B cell (primary cell): ENCODE measurements at places on chromosomes 11 and 22. TPM values are rescaled to one million over a fixed set of nuclear protein-coding genes. Genes with fewer than 3 reads are reported as not detected.

The NPAS4 gene
- not detected in 2 replicates for polyA plus RNA-seq

DNA sequence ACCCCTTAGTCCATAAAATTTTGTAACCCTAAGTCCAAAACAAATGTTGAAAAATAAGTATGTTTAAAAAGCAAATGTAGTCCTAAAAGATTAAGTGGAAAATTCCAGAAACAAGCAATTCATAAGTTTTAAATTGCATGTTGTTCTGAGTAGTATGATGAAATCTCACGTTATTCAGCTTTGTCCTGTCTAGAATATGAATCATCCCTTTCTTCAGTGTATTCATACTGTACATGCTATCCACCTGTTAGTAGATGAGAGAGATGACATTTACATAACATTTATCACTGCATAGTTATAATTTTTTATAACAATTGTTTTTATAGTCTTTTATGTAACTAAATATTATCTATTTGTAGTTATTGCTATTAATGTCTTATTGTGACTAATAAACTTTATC is 622.3 kb upstream of the CHORDC1 start:
- DNase-seq: no peak

GRCh38 chr11:69438286-69438920 is 43.1 kb upstream of the LINC01488 start:
- no peak for DNase-seq

The OVCH2 gene
- polyA plus RNA-seq: not detected in 2 replicates

DNA sequence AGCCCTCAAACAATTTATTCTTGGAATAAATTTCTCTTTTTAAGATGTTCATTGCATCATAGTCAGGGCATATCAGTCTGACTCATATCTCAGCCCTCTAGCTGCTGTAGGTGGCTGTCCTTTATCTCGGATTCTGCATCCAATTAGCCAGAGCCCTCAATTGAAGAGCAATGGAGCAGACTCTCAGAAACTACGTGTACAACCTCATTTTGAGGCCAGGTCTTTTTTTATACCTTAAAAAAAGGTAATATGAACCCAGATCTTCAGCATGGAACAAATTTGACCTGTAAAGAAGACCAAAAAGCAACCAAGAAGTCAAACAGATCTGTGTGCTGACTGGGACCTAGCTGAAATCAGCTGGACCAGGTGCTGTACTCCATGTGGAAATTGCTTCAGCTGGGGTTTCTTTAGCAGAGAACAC is 8.7 kb downstream of the OR52A5 start:
- DNase-seq: no peak

GRCh38 chr11:33310720-33311500 is 53.7 kb downstream of the HIPK3 start:
- DNase-seq: no peak

DNA sequence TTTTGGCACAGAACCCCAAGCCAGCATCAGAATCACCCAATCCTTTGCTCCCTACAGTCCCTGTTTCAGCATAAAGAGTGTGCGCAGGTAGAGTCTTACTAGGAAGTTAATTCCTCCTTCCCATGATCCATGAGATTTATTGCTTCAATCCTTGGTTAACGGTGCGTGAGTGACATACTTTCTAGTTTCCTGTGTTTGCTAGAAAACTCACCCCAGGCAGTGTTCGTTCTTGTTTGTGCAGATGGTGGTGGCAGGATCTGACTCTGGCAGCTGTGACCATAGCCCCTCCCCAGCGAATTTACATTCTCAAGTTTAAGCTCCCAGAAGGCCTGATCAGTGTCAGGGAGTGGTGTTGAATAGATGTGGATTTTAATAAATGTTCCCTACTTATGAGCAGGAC is 106.7 kb upstream of the CCT8L2 start:
- DNase-seq: no peak

The YPEL1 gene
- 17.0 and 24.2 TPM in 2 replicates for polyA plus RNA-seq

GRCh38 chr22:36285017-36285416 is 32.1 kb downstream of the APOL1 start:
- no peak for DNase-seq

The SCN4B gene
- polyA plus RNA-seq: not detected in 2 replicates

The DEUP1 gene
- polyA plus RNA-seq: not detected in 2 replicates

GRCh38 chr11:8531982-8532381 is 62.0 kb downstream of the STK33 start:
- peak; percentile 56 for DNase-seq

The KRTAP5-1 gene
- polyA plus RNA-seq: not detected in 2 replicates

The MARK2 gene
- polyA plus RNA-seq: 46.4 and 47.2 TPM in 2 replicates

- no peak for DNase-seq
Measured at GRCh38 chr11:29166306-29166705, 850.5 kb downstream of the KCNA4 start.

DNA sequence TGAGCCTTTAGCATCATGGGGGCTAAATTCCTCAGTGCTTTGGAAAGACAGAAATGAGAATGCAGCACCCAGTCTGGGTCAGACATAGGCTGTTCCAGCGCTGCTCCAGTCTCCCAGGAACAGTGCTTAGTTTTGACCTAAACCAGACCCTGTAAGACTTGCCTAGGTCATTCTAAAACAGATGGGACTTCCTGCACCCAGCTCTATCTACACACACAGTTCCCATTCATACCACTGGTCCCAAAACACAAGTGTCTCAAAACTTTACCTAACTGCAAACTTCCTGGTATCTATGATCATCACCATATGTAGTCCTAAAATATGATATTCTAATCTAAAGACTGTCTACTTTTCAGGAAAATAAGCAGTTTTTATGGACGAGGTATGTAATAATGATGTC is 37.9 kb downstream of the PRCP start:
- no peak for DNase-seq

GRCh38 chr22:38566726-38567504 is 3.1 kb downstream of the DMC1 start:
- DNase-seq: no peak

- no peak for DNase-seq
Measured at GRCh38 chr22:33575041-33575440, 345.2 kb downstream of the LARGE1 start.

The DMC1 gene
- not detected in 2 replicates for polyA plus RNA-seq

DNA sequence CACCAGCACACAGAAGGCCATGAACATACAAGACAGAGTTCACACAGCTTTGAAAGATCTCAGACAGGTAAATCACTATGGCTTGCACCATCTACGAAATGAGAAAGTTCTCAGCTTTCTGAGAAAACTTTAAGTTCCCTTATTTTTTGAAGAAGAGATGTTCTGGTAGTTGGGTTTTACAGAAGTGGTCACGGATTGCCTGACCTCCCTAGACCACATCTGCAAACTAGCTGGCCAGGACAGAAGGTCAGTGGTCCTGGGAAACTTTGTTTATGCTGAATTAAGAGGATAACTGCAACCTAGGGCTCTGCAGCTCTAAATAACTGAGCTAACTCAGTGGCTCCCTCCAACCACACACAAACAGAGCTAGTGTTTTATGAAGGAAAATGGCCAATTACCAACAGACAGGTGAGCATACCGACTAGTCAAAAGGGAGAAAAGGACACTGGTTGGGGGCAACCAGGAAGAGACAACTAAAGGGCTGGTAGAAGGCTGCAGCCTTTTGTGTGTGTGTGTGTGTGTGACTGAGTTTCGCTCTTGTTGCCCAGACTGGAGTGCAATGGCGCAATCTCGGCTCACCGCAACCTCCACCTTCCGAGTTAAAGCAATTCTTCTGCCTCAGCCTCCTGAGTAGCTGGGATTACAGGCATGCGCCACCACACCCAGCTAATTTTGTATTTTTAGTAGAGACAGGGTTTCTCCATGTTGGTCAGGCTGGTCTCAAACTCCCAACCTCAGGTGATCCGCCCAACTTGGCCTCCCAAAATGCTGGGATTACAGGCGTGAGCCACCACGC is 8.5 kb upstream of the SCN2B start:
- no peak for DNase-seq

- DNase-seq: no peak
Measured at GRCh38 chr22:41324821-41325528, 23.6 kb downstream of the ZC3H7B start.

The METTL15 gene
- polyA plus RNA-seq: 3.9 and 4.8 TPM in 2 replicates

GRCh38 chr22:41217553-41218157 is 12.5 kb downstream of the L3MBTL2 start:
- DNase-seq: peak; percentile 57

GRCh38 chr11:12287009-12287373 is 90.4 kb upstream of the PARVA start:
- DNase-seq: no peak

The ANKRD13D gene
- 217 and 252 TPM in 2 replicates for polyA plus RNA-seq

GRCh38 chr11:78228467-78228866 is 39.7 kb downstream of the USP35 start:
- peak; percentile 73 for DNase-seq

- DNase-seq: peak; percentile 24
Measured at GRCh38 chr11:84437071-84437980, 1151.2 kb upstream of the CCDC90B start.

DNA sequence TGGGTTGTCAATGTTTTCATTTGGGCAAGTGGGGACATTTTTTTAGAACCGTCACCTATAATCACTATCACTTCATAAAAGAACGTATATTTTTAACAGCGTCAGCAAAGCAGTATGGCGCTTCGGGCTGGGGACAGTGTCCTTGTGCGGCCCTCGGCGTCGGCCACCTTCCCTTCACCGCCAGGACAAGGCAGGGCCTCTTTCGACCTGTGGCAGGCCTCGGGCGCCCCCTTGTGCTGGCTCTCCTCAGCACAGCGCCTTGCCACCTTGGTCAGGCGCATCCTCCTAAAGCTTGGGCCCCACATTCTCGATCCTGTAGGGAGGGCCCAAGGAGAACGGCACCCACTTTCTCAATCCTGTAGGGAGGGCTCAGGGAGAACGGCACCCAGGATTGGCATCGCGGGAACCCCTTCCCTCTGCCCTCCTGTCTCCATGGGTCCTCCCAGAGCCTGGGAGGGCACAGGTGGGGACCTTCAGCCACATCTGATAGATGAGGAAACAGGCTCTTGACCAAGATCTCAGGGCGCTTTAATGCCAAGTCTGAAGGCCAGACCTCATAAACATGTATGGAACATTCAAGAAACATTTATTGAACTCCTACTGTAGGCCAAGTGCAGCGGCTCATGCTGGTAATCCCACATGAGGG is 11.5 kb upstream of the FADD start:
- peak; percentile 32 for DNase-seq

DNA sequence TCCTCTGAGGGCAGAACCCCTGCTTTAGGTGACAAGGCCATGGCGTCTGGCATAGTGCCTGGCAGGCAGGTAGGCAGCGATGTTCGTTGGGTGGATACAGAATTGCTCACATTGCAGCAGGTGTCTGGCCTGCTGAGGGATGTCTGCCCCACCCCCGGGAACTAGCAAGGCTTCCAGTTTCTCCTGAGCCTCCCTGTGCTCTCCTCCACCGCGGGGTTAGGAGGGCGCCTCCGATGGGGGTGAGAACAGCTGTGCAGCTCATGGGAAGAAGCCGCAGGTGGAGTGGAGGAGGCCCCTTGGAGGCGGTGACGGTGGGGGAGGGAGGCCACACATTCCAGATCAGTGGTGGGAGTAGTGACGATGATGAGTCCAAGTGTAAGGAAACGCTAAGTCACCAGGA is 48.3 kb upstream of the JAM3 start:
- no peak for DNase-seq

DNA sequence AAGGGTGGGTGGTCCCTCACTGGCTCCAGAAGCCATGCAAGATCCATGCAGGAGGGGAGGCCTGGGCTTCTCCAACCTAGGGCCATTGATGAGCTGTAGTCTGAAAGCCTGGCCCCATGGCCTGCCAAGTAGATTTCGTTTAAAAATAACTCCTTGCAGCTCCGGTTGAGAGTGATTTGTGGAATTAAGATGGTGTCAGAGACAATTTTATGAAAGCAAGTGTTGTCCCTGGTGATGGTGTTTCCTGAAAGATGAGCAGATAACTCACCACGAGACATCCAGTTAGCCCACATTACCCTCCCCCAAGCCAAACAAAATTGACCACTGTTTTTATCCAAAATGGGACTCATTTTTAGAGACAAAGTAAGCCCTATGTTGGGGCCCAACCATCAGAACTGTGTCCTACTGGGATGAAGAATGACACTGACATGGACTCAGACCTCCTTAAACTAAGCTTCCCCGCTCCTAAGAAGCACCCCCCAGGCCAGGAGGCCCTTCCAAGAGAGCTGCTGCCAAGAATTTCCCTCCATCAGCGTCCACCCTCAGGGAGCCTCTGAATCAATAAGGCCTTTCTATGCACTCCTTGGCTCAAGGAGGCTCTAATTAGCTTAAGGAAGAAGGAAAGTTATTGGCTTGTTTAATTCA is 174.2 kb upstream of the NCAM1 start:
- DNase-seq: no peak

- DNase-seq: peak; percentile 76
Measured at GRCh38 chr11:76674517-76675400, 4.2 kb upstream of the LRRC32 start.

GRCh38 chr22:22458896-22459588 is 49.5 kb downstream of the ZNF280B start:
- peak; percentile 26 for DNase-seq

- no peak for DNase-seq
Measured at GRCh38 chr11:29171360-29171950, 845.4 kb downstream of the KCNA4 start.

DNA sequence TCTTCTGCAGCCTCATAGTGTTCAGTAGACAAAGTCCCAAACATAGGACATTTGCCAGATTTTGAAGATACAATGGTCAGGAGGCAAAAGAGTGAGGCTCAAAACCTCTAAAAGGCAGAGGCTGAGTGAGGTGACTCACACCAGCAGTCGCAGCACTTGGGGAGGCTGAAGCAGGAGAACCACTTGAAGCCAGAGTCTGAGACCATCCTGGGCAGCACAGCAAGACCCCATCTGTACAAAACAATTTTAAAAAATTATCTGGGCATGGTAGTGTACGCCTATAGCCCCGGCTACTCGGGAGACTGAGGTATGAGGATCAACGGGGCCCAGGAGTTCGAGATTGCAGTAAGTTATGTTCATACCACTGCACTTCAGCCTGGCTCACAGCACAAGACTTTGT is 14.2 kb upstream of the ZFTA start:
- no peak for DNase-seq

- no peak for DNase-seq
Measured at GRCh38 chr22:31177420-31178162, 17.6 kb downstream of the RNF185 start.

DNA sequence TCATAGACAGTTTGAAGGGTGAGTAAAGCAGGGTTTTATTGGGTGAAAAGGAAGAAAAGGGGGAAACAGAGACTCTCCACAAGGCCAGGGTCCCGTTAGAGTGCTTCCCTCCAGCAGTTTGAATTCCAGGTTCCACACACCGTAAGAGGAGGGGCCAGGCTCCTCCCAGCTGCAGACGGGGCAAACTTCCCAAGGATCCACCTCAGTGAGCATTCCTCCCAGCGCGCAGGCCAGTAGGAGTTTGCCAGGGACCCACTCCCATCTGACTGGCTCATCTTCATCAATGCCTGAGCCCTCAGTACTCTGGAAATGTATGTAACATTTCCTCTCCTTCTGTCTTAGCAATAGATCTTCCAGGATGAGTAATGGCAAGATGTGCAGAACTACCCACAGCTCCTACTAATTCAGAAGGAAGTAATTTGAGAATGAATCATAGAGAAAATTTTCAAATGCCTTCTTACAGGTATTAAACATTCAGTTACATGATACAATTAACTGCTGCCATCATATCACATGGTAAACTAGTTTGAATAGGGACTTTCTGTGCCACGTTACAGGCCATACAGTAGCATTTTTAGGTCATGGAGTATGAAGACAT is 34.0 kb upstream of the TRPC6 start:
- no peak for DNase-seq

GRCh38 chr11:120224972-120225909 is 14.4 kb downstream of the OAF start:
- no peak for DNase-seq

The FAM111B gene
- 2.5 and 3.6 TPM in 2 replicates for polyA plus RNA-seq

GRCh38 chr11:79330651-79331050 is 110.2 kb downstream of the TENM4 start:
- DNase-seq: no peak

GRCh38 chr11:75855206-75855605 is 40.2 kb downstream of the UVRAG start:
- DNase-seq: no peak
